Stimulated activated CD4-positive, alpha-beta T cell treated with anti-CD3 and anti-CD28 coated beads, Interleukin-15, amount 100 ng/mL, for 1 hour (primary cell): ENCODE measurements at places on chromosomes 7 and 10.

- DNase-seq, result no peak
These were observed 146.3 kb downstream of the CHCHD3 start for GRCh38 chr7:132935608-132936007.

DNA sequence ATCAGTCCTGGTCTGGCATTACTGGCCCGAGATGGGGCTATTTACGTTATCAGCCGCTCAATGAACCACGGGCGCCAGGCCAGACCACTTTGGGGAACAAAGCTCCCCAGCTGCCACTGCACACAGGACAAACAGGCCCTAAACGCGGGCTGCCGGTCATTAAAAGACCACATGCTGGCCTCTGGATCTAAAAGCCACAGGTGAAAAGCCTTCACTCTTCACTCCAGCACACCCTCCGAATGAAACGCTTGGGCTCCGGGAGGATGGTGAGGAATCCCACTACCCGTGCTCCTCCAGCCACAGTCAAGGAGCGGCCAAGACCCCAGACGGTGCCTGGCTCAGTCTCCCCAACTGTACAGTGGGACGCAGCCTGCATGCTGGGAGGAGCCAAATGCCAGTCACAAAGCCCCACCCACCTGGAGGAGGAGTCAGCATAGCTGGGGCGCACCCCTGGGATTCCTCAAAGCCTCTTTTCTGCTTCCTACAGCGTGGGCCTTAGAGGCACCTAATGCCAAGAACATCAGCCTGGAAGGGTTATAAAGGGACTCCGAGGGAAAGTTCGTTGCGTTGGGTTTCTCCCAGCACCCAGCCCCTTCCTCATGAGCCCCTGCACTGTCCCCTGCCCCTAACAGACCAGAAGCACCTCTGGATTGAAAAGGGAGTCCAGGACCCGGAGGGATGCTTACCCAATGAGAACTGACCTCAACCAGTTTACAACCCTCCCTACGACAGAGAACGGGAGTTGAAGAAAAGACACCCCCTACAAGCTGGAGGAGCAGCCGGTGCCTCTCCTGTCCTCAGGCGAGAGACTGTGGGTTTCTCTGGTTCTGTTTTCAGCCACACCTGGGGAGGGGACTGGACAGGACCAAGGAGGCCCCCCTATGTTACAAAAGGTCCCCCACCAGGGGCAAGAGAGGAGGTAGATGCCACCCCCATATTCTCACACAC is 4.7 kb downstream of the PDGFA start:
- DNase-seq, result no peak

- no peak for DNase-seq
These were observed 231.1 kb downstream of the ARHGAP12 start for GRCh38 chr10:31697271-31698180.

DNA sequence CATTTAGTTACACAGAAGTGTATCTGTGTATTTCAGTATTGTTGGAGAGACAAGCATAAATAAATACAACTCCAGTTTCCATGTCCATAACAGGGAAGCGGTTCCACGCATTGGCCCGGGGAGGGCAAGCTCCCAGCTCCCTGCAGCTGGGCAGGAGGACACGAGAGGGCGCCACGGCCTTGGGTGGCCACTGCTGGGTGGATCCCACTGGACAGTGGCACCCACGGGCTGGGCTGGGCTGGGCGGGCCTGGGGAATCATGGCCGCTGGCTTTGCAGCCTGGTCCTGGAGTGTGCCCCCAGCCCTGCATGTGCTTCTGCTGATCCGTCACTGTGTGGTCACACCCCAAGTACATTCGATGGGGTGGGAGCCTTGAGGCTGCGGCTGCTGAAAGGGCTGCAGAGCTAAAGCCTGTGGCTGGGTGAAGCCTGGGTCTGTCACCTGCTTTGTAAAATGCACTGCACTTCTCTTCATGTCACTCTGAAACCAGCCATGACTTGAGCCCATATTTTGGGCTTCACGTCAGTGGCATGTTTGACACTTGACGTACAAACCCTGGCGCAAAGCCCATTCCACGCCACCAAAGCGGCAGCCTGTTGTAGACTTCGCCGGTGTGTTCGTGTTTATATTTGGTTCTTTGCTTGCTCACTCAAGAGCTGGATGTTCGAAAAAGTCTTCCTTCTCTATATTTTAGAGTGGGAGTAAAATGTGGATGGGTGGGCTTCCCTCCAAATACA is 27.5 kb downstream of the LRRC27 start:
- DNase-seq, result no peak

- no peak for DNase-seq
These were observed 657.3 kb upstream of the PFKP start for GRCh38 chr10:2410049-2410448.

DNA sequence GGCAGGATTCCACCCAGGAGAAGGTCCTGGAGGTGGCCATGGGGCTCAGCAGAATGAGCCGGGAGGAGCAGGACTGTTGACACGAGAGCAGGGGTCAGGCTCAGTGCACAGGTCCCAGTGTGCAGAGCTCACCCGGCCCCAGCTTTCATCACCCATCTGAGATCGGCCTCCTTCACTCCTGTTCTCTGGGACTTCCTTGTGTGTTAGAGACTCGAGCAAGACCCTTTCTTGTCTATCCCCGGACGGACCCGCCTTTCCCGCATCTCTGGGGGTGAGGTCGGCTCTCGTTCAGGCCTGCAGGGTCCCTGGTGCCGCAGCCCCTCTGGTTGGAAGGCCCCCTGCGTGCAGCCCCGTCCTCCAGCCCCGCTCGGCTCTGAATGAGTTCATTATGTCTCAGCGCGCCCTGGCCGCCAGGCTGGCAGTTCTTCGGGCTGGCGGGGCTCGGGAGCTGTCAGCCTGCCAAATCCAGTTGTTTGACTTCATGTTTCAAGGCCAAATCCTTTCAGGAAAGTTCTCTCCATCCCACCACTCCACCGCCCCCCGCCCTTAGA is 127.9 kb downstream of the LHPP start:
- DNase-seq, result no peak

DNA sequence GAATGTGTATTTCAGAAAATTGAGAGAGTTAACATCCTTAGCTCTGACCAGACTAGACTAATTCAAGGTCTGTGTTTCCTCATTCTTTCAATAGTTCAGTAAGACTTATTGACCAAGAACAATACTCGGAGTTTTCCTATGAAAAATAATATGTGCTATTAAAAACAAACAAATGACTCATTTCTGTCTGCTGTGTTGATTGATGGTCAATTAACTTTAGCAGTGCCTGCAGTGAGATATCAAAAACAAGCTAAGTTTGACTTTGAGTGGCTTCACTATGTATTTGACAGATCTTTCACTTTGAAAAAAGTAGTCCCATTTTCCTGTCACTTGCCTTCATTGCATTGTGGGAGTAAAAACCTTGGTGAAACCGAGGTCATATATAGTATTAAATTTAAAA is 91.0 kb downstream of the GNAT3 start:
- no peak for DNase-seq

DNA sequence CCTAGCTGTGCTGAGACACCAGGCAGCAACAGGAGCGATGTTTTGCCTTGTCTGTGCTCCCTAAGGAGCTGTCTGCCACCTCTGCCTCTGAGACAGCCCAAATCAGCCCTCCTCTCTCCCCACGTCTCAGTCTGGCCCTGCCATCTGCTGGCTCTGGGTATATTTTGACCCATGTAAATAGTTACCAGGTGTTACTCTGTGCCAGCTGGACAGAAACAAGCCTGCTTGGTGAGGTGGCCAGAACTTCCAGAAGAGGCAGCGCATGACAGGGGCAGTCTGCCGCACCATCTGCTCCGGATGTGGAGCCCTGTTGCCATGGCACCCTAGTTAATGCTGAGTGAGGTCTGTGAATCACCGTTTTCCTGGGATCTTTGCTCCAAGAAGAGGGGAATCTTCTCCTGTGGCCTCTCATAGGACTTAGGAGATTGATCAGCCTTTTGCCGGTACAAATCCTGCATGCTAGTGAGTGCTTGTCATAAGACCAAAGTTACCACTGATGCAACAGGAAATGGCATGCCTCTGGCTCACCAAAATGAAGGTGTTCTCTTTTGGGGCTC is 31.8 kb downstream of the GSTO2 start:
- DNase-seq, result no peak

DNA sequence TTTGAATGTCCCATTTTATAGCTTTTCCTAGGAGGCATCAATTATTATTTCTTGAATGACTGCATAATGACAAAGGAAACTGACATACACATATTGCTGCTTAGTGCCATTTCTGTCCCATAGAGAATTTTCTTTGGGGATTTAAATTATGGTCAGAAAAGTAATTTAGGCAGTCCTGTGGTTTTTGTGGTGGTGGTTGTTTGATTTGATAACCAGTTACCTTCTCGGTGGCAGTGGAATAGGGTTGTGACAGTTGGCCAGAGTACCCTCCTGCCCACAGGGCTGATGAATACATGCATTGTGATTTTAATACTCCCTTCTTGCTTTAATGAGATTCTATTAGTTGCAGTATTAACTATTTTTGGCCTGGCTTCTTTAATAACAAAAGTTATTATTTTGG is 6.6 kb upstream of the SGCE start:
- no peak for DNase-seq

GRCh38 chr7:40331915-40332314 is 197.1 kb downstream of the SUGCT start:
- no peak for DNase-seq

DNA sequence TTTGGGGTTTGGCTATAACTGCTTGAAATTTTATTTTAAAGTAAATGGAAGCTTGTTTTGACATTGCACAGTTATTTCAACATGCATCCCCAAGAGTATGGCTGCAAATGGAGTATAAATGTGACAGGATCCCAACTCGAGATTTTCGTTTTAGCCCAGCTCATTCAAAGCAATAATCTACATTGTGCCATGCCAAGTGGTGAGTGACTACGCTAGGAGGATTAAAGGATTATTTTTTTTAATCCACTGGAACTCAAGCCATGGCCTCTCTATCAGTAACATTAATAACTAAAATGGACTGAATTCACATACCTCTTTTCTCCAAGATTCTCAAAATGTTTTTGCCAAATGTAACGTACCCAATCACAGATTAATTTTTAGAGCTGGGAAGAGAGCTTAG is 60.6 kb upstream of the AUTS2 start:
- no peak for DNase-seq

- no peak for DNase-seq
These were observed 164.4 kb downstream of the MDFIC start for GRCh38 chr7:115086146-115086841.

DNA sequence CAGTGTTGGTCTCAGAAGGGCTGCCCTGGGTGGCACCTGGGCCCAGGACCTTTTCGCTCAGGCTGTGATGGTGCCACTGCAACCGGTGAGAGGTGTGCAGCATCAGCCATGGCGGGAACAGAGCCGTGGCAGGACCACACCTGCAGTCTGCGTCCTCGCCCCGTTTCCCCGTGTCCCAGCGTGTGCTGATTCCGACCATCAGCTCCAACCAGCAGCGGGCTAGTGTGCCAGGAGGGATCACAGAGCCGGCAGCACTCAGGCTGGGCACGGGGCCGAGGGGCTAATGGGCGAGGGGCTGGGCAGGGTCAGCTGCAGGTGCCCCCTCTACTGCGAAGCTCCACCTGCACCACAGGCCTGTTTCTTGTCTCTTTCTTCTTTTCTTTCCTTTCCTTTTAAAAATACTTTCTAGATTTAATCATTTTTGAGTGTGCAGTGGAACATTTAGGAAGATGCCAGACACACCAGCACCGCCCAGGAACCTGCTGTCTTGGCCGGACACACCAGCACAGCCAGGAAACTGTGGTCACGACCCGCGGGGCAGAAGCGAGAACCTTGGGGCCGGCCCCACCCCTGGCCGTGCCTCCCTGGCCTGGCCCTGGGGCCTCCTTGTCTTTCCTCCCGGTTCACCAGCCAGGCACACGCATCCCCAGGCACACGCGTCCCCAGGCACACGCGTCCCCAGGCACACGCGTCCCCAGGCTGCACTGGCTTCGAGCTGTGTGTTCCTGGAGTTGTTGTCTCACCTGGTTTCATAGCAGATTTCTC is 34.6 kb downstream of the ADGRA1 start:
- DNase-seq, result no peak

DNA sequence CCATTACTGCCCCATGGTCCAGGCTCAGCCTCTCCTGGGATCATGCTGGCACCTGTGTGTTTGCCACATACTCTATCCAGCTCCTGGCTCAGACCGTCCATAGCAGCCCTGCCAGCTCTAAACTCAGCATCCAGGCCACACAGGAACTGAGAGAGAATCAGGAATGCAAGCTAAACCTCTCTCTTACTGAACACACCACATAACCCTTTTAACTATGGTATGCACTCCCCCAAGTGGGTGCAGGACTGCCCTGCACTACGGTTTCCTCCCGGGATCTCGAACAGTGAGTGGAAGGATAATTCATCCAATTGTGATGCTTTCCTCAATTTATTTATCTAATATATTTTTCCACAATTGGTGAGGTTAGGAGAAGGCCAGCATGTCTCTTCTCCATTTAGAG is 17.1 kb upstream of the ZNF800 start:
- no peak for DNase-seq

DNA sequence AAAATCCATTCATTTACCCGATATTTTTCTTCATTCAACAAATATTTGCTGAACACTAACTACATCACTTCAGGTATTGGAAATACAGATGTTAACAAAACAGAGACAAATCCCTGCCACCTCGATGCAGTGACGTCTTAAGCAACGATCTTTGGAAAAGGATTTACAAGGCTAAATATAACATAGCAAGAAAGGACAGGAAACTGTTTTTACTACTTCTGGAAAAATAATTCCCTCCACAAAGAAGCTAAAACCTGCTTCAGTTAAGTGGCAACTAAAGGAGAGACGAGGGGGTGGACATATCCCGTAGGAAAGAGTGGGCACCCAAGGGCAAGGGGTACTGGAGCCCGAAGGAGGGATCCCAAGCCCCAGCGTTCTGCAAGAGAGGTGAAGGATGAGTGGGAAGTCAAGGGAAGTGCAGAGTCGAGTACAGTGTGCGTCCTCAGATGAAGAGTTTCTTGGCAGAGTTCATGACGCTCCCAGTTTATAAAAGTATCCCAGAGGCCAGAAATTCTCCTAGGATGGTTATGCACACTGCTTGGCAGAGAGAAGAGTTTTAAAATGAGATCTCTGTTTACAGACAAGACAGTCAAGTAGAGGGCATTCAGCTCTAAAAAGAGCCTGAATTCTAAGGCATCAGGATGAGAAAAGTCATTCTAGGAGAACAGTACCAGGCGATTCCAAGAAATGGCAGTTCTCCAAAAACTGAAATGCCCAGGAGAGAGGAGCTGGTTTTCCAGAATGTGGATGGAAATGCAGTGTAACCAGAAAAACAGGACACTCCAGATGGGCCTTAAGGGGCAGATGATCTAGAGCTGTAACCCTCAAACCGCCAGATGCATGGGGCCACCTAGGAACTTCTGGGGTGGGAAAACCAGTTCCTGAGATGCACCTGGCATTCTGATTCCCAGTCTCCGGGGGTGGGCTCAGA is 97.3 kb downstream of the GRB10 start:
- no peak for DNase-seq

DNA sequence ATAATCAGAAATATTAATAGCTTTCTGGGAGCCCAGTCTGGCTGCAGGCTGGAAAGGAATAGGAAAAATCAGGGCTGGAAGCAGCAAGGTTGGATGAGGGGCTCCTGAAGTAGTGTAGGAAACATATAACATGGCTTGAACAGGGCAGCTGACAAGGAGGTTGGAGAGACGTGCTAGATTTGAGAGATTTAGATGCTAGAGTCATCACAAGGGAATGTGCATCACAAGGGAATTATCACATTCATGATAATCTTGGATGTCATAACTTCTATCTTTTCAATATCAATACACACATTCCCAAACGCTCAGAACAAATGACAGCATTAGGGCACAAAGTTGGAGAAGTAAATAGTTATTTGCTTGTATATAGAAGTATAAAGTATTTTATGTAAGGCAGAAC is 120.9 kb upstream of the EGFR start:
- DNase-seq, result no peak
